Hematopoietic multipotent progenitor cell treated with erythropoietin and hydrocortisone succinate and interleukin-3 and kit ligand, for 4 days (in vitro differentiated cells): ENCODE measurements at places on chromosomes 1 and 21.
A peak's percentile ranks its signal among the peaks of the same experiment; 100 is the strongest.

DNA sequence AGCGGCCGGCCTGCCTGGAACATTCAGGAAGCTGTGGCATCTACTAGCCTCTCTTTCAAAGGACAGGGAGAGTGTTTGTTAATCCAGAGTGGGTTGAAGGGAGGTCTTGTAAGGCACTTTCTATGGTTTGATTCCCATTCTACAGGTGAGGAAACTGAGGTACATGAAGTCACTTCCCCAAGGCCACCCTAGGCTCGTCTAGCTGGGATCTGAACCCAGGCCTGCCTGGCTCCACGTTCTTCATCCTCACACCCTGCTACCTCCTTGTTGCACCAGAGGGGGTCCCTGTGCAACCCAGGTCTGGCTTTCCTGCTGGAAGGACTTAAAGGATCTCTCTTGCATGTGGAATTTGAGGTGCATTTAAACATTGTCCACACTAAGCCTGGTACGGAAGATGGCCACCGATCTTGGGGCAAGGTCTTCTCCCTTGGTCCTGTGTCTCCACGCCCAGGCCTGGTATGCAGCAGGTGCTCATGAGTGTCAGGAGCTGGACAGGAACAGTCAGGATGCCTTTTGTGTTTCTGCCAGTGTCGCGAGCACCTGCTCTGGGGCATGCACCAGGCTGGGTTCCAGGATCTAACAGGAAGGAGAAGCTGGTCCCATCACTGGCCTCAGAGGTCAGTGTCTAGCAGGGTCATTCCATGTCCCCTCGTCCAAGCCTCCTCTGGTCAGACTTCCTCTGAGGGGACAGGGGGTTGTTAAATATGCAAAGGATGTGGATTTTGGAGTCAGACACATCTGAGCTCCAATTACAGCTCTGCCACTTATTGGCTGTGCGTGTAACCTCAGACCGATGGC lies 103.2 kb upstream of the RUNX3 start:
- no peak for DNase-seq

GRCh38 chr1:227768125-227768439 lies 32.8 kb downstream of the SNAP47 start:
- DNase-seq: no peak

DNA sequence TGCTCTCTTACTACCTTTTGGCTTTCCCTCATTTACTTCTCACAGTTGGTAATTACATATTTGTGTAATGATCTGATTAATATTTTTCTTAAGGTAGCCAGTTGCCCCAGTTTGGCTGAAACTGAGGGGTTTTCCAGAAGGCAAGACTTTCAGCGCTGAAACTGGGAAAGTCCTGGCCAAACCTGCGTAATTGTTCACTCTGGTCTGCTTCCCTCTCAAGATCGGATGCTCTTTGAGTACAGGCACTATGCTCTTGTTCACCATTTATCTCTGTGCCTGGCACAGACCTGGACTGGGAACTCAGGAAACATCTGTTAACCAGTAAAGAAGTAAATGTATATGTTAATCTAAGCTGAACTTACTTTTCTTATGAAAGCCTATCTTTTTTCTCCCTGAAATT lies 209.6 kb upstream of the HOOK1 start:
- no peak for DNase-seq

DNA sequence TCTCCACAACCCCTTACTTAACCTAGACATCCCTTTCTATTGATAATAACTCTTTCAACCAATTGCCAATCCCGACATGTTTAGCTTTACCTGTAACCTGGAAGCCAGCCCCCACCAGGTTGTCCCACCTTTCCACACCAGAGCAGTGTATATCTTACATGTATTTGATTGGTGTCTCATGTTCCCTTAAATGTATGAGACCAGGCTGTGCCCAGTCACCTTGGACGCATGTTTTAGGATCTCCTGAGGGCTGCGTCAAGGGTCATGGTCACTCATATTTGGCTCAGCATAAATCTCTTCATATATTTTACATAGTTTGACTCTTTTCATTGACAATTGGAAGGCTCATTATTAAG lies 5.3 kb upstream of the SLC19A1 start:
- no peak for DNase-seq

DNA sequence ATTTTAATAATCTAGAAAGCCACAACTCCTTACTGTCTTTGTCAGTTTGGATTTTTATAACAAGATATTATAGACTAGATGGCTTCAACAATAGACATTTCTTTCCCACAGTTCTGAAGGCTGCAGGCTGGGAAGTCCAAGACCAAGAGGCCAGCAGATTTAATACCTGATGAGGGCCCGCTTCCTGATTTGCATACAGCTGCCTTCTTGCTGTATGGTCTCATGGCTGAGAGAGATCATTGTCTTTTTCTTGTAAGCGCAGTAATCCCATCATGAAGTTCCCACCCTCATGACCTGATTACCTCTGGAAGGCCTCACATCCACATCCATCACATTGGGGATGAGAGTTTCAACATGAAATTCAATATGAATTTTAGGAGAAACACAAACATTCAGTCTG lies 9.8 kb downstream of the RPS6KC1 start:
- no peak for DNase-seq

DNA sequence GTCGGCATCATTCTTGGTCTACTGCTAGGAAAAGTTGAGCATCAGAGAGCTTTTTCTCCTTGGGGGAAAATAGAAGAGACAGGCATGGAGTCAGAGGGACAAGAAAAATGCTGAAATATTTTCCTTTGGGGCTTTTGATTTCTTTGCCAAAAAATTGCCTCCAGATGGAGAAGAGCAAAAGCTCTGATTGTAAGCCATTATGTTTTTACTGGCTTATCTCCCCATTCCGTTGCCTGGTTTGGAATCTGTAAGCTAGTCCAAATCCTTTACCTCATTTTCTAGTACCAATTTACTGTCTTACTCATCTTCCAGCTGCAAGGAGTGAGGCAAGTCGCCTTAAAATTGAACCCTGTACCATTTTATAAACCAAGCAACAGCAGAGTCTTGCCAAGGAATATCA lies 23.3 kb upstream of the NBL1 start:
- DNase-seq: no peak

- DNase-seq: peak; percentile 5
These were observed 15.9 kb downstream of the HSPA13 start for GRCh38 chr21:14366998-14367397.

GRCh38 chr1:80036690-80037432 lies 1030.3 kb upstream of the ADGRL4 start:
- DNase-seq: no peak

GRCh38 chr1:43427524-43427923 lies 26.2 kb downstream of the HYI start:
- no peak for DNase-seq

- no peak for DNase-seq
These were observed 4.8 kb downstream of the BARHL2 start for GRCh38 chr1:90712153-90712856.
